Hair follicular keratinocyte (primary cell): ENCODE measurements at places on chromosomes 5 and 9. TPM values are rescaled to one million over a fixed set of nuclear protein-coding genes. Genes with fewer than 3 reads are reported as not detected.

Gene SHROOM1
- 5.3 and 11.2 TPM in 2 replicates for total RNA-seq

Gene CCDC112
- 4.4 and 7.1 TPM in 2 replicates for total RNA-seq

Gene NTMT1
- 38.3 and 73.1 TPM in 2 replicates for total RNA-seq

Gene CENPH
- total RNA-seq: 25.0 and 35.6 TPM in 2 replicates

Gene TNFSF15
- 1.3 and 1.6 TPM in 2 replicates for total RNA-seq

Gene SYNPO
- 15.4 and 30.0 TPM in 2 replicates for total RNA-seq

Gene ALDOB
- not detected in 2 replicates for total RNA-seq

Gene FAXDC2
- 0.84 and 3.7 TPM in 2 replicates for total RNA-seq

Gene GOLM1
- 26.5 and 28.3 TPM in 2 replicates for total RNA-seq

Gene RASEF
- 0.19 and 0.55 TPM in 2 replicates for total RNA-seq

Gene IFNK
- total RNA-seq: 2.2 and 4.3 TPM in 2 replicates

Gene NRARP
- 1.1 and 2.2 TPM in 2 replicates for total RNA-seq

Gene WHRN
- total RNA-seq: 2.1 and 3.7 TPM in 2 replicates

Gene FOXD4L3
- not detected in 2 replicates for total RNA-seq

Gene CDC20B
- total RNA-seq: not detected in 2 replicates

Gene PLK2
- total RNA-seq: 166 and 174 TPM in 2 replicates

Gene RABEPK
- total RNA-seq: 16.2 and 28.4 TPM in 2 replicates

Gene IL5
- total RNA-seq: not detected in 2 replicates

Gene KLF4
- total RNA-seq: 5.8 and 8.3 TPM in 2 replicates

Gene GABRA6
- not detected in 2 replicates for total RNA-seq

Gene PCDHA4
- not detected in 2 replicates for total RNA-seq

Gene MEGF10
- total RNA-seq: 0.08 TPM in 1 of 2 replicates, not detected in the other

Gene FBP1
- total RNA-seq: not detected in 2 replicates

Gene SPEF2
- 0.46 and 2.3 TPM in 2 replicates for total RNA-seq

Gene FBXO38
- 17.2 and 21.1 TPM in 2 replicates for total RNA-seq

Gene TMEM232
- total RNA-seq: 0.08 TPM in 1 of 2 replicates, not detected in the other

Gene PCDHGB2
- 0.08 and 0.23 TPM in 2 replicates for total RNA-seq

Gene DEPDC1B
- total RNA-seq: 13.4 and 31.8 TPM in 2 replicates

Gene MORN5
- not detected in 2 replicates for total RNA-seq

Gene FGF10
- total RNA-seq: not detected in 2 replicates

Gene TMEM8B
- 1.1 and 3.7 TPM in 2 replicates for total RNA-seq

Gene MYORG
- total RNA-seq: 10.4 and 12.7 TPM in 2 replicates

Gene RAD23B
- 59.7 and 87.7 TPM in 2 replicates for total RNA-seq

Gene GSN
- 106 and 270 TPM in 2 replicates for total RNA-seq

Gene HACD4
- 4.7 and 9.4 TPM in 2 replicates for total RNA-seq

Gene PRELID2
- total RNA-seq: 6.5 and 6.6 TPM in 2 replicates

Gene LCP2
- not detected in 2 replicates for total RNA-seq

Gene FCN1
- total RNA-seq: not detected in 2 replicates

Gene IFNB1
- total RNA-seq: not detected in 2 replicates

Gene CAMK2A
- under 0.01 and 0.08 TPM in 2 replicates for total RNA-seq

Gene ITGA2
- 27.3 and 52.1 TPM in 2 replicates for total RNA-seq

Gene MLLT3
- total RNA-seq: 7.4 and 14.7 TPM in 2 replicates

Gene SH3TC2
- 6.8 and 12.1 TPM in 2 replicates for total RNA-seq
